ENCODE measurements at places on chromosomes 11 and 22.

DNA sequence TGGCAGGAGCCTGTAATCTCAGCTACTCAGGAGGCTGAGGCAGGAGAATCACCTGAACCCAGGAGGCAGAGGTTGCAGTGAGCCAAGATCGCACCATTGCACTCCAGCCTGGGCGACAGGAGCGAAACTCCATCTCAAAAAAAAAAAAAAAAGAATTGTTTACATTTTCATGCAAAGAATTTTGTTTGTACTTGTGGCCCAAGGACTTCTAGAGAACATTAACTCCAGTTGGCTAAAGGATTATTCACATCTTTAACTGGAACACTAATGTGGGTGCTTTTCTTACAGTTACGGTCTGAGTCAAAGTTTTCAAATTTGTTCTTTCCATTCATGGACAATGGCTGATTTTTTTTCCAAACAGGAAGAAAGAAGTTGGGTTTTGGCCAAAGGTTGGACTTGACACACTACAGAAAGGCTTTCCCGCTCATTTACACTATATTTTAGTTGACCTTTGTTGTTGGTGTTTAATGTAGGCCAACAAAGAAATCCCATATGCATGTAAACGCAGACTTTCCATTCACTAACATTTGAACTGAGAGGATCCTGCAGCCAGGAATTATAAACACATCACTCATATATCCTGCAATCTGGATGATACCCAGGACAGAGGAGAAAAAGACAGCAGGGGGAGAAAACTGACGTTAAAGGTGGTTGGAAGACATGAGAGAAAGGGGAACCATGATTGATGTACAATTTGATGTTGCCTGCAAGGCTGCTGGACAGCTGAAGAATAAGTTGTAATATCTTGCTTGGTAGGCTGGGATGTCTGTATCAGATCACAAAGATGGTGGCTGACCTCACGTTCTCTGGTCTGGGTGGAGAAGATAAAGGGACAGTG, 13.1 kb downstream of the POU2AF1 start:
- peak; percentile 49 for DNase-seq

DNA sequence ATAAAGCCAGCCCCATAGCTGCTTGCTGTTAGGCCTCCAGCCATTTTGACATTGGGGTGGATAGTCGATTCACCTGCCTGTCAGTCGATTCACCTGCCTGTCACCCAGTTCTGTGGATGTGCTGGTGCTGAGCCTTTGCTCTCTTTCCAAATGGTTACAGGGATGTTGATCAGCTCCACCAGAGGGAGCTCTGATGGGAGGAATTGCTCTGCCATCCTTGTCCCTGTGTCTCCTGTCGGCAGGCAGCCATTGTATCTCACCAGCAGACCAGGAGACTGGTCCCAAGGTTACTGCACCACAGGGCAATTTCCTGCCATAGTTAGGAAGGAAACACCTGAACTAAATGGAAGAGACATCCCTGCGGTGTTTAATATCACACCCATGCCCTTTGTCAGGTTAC, 6.1 kb downstream of the MPEG1 start:
- peak; percentile 55 for DNase-seq

DNA sequence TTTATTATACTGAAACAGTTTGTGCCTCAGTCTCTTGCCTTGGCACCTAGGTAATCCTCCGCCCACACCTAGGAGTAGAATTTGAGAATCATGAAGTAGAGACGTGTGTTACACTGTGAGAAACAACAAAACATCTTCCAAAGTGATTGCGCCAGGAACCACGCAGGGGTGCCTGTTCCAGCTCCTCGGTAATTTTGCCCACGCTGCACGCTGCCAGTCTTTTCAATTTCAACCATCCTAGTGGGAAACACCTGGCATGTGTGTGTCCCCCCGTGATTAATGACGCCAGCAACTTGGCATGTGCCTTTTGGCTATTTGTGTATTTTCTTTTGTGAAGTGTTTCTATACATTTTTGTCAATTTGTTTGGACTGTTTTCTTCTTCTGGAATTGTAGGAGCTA, 919.1 kb downstream of the BRD1 start:
- DNase-seq: no peak

- no peak for DNase-seq
Observed at GRCh38 chr11:16278273-16278672, 78.1 kb downstream of the SOX6 start.

DNA sequence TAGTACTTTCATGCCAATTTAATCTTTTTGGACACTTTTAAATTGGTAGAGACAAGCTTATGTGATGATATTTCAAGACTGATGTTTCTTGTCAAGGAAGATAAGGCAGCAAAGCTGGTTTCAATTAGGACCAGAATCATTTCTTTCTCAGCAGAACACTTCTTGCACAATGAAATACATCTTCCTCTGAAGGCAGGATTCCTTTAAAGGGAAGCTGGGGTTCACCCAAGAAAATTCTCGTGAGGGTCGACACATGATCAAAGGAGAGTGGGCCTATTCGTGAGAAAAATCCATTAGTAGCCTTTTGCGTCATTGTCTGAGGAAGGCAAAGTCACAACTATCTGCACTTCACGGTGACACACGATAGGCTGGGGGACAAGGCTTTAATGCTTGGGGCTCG, 17.6 kb downstream of the TTC12 start:
- DNase-seq: no peak

GRCh38 chr11:67265633-67266448, 432 bp upstream of the GRK2 start:
- peak; percentile 93 for DNase-seq

- DNase-seq: no peak
Observed at GRCh38 chr22:29310065-29310862, 3.8 kb downstream of the GAS2L1 start.

DNA sequence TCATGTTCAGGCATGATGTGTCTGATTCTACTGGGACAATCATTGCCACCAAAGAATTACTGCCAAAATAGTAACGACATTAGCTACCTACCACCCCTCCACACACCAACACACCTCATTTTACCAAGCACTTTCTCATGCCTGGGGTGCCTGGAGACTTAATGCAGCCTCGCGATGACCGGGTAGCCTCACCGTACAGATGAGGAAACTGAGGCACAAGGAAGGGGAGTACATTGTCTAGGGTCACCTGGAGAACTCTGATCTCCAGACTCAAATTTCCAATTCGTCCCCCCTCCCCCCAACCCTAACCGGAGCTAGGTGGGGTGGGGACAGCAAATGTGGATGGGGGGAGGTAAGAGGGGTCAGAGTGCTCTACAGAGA, 2.7 kb upstream of the RTN4RL2 start:
- DNase-seq: no peak

DNA sequence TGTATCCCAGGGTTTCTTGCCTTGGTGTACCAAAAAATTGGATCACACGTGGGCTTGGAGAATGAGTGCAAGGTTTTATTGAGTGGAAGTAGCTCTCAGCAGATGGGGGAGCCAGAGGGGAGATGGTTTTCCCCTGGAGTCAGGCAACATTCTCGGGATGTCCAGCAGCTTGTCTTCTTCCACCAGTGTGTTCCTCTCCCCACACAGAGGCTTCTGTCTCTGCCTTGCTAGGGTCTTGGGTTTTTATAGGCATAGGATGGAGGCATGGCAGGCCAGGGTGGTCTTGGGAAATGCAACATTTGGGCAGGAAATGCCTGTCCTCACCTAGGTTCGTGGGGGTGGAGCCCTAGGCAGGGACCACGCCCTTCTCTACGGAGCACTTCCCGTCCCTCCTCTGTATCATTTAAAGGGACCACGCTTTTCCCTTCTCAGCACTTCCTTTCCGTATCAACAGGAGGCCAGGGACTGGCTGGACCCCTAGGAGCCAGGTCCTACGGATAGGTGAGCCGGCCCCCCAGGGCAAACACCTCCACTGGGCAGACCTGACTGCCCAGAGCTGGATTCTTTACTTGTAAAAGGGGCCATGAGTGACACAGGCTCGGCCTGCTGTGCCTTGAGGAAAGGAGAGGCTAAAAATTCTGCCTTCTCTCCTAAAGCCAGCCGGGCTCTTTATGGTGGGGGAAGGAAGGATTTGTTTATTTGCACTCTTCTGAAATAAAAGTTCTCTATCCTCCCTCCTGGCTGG, 55.3 kb upstream of the CCDC188 start:
- DNase-seq: peak; percentile 89

DNA sequence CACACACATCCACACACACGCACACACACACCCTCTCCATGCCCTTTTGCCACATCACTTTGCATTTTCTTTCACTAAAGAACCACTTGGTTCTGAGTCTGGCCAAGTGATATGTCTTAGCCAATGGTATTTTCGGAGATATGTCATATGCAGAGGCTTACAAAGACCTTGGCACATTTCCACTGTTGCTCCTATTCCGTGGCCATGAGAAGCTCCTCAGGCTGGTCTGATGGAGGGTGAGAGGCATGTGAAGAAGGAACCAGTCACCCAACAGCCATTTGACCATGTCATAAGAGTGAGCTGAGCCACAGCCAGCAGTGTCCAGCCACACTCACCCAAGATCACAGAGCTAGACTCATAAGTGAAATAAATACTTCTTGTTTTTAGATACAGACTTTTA, 212.6 kb upstream of the NAV2 start:
- DNase-seq: no peak

- no peak for DNase-seq
Observed at GRCh38 chr11:79670882-79671281, 230.1 kb upstream of the TENM4 start.

DNA sequence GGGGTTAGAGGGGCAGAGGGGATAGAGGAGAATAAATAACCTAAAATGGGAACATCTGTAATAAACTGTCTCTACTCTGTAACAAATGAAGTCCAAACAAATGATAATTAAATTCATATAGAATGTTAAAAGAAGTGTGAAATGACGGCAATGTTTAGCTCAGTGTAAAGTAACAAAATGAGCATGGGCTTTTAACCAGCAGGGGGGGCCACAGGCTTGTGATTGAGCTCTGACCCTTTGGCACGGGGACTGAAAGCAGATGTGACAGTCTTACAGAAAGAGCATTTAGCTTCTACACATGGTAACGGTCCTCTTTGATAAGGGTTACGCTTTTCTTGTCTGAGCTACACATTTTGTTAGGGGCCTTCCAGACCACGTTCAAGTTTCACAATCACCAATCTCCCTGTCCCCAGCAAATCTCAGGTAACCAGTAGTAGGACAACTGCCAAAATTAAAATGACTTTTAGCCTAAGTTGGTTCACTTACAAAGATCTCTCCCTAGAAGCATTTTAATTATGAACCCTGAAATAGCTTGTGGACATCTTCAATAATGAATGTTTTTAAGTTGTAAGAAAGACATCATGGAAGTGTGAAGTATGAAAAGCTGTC, 262.5 kb downstream of the DCDC1 start:
- peak; percentile 72 for DNase-seq

DNA sequence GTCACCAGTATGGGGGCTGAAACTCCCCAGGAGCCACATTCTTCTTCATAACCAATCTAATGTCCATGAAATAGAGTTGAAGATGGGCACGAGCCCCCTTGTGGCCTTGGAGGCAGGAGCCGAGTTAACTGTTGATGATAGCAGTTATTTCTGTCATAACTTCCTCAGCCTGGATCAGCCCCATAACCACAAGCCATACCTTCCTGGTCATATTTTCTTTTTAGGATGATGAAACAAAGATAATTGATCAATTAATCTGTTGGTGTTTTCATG, 65.0 kb upstream of the TTC12 start:
- no peak for DNase-seq

DNA sequence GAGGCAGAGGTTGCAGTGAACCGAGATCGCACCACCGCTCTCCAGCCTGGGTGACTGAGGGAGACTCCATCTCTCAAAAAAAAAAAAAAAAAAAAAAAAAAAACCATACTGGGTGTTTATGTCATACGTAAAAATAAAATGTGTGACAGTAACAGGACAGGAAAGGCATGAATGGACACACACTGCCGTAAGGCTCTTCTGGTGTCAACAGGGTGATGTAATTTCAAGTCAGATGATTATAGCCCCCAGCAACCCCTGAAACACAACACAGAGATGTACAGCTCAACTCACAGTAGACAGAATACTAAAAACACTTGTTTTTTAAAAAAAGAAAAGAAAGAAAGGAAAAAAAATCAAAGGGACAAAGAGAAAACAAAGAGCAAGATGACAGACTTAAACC, 22.2 kb downstream of the SBF1 start:
- no peak for DNase-seq

DNA sequence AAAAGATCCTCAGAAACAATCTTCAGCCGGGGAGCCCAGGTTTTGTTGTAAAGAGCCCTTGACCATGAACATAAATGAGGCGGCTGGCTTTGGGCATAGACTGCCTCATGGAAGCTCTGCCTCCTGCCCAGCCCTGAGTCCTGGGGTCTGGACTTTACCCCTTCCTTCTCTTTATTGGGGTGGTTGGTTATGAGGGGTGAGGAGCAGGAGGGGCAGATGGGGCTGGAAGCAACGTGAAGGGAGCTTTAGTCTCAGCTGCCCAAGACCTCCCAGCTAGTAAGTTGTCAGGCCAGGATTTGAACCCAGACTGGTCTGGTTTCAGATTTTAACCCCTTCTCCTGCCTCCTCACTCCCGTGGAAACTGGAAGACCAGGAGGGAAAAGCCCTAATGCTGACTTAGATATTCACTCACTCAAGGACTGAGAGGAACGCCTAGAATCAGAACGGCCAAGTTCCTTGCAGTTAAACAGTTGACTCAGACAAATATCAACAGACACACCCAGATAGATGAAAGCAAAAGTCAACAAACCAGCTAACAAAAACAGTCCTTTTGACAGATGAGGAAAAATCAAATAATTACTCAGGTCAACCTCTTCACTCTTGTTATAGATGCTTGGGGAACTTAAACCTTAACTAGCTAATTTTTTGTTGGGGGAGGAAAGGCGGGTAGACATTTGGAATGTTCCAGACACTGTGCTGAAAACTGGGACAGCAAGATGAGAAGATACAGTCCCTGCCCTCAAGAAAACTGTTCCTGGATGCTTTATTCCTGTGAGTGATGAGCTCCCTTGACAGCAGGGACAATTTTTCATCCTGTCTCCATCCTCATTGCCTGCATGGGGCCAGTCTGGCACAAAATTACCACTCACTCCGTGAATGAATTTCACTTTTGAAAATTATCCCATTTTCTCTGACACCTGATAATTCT, 20.8 kb upstream of the ARRB1 start:
- peak; percentile 77 for DNase-seq

- no peak for DNase-seq
Observed at GRCh38 chr11:94433049-94433448, 31.8 kb upstream of the GPR83 start.

DNA sequence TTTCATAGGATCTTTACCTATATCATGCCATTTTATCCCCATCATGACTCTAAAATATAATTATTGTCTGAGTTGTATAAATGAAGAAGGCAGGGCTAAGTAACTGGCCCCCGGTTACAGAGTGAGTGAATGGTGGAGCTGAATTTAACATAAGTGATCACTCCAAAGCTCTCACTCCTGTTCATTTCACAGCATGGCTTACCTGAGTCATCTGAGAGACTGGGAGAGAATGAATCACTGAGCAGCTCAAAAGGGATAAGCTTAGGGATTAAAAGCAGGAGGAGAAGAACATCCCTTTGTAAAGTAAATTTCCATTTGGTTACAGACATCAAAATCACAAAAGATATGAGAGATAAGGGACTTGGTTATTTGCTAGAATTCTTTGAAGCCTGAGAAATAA, 294.0 kb upstream of the CTSC start:
- DNase-seq: no peak

- DNase-seq: no peak
Observed at GRCh38 chr11:122234257-122234656, 118.2 kb upstream of the BLID start.

GRCh38 chr11:5242933-5243815, 6.5 kb downstream of the HBG1 start:
- no peak for DNase-seq

GRCh38 chr11:10019906-10020682, 273.9 kb downstream of the SBF2 start:
- DNase-seq: peak; percentile 44

GRCh38 chr11:62910141-62910882, 10.9 kb downstream of the CHRM1 start:
- DNase-seq: no peak

- peak; percentile 94 for DNase-seq
Observed at GRCh38 chr22:45460288-45461109, 42.2 kb upstream of the FBLN1 start.
